ENCODE measurements at places on chromosomes 11 and 22.

DNA sequence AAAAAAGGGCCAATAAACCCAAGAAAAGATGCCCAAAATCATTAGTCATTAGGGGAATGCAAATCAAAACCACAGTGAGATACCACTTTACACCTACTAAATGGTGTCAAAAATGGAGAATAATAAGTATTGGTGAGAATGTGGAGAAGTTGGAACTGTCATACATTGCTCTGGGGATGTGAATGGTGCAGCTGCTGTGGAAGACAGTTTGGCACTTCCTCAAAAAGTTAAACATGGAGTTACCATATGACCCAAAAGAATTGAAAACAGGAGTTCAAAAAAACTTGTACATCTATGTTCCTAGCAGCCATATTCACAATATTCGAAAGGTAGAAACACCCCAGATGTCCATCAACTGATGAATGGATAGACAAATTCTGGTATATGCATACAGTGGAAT, 24.5 kb upstream of the DLAT start:
- no peak for DNase-seq

- no peak for DNase-seq
Measured at GRCh38 chr11:2718817-2719438, 19.1 kb upstream of the KCNQ1OT1 start.

- DNase-seq: no peak
Measured at GRCh38 chr11:24247846-24248245, 249.0 kb upstream of the LUZP2 start.

DNA sequence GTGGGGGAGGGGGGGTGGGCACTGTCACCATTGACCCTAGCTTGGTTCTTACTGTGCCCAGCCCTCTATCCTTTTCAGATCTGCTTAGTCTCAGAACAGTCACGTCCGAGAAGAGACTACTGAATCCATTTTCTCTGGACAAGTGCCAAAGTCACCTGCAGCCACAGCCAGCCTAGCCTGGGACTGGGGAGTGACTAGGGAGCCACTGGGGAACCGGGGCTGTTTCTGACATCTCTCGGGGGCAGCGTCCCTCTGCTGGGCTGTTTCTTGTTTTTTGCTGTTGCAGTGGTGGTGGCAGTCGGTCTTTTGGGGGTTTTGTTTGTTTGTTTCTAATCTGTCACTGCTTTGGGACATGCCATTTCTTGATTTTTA, 8.7 kb downstream of the SLC37A2 start:
- no peak for DNase-seq

GRCh38 chr11:134272381-134273316, 3.5 kb upstream of the GLB1L3 start:
- no peak for DNase-seq

- DNase-seq: no peak
Measured at GRCh38 chr11:123523539-123523938, 93.5 kb downstream of the GRAMD1B start.

DNA sequence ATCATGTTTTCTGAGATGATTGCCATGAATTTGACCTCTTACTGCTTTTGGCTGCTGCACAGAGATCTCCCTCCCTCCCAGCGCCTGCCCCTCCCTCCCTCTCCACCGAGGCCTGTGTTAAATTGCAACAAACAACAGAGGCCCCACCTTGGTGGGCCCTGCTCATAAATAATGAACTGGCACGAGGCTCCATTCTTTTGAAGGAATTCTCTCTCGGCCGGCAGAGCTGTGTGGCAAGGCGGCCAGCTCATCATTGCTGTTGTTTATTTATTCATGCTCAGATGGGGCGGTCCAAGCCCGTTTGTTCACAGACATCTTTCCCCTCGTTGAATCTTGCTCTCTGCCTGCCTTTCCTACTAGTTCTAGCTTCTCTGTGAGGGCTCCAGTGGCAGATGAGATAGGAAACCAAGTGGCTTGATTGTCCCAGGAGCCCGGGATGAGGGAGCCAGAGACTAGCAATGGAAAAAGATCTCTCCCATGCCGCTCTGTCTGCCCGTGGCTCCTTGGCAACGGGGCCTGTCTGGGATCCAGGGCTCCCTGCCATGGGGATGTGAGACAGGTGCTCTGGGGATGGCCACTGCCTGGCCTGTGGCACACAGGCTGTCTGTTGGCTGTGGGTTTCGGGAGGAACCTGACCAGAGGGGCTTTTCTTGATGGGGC, 192.6 kb downstream of the DSCAML1 start:
- no peak for DNase-seq

DNA sequence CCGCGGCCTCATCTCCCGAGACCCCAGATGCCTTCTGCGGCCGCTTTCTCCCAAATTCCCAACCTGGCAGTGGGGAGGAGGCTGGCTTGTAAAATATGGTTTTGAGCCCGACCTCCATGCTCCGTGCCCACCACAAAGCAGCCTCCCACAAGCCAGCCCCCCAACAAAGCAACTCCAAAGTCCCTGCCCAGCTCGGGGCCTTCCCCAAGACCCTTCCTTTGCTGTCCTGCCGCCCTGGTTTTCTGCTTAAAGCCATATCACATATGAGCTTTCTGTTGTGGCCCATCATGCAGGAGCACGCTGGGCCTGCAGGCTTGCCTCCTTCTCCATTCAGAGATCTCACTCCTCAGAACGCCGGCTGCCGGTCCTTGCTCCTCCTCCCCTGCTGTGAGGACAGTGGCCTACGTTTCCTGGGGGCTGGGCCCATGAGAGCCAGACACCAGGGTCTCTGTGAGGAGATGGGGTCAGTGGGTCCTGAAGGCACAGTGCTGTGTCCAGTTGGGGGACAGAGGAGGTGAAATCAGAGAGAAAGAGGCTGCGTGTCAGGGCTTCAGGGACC, 680.0 kb downstream of the BRD1 start:
- DNase-seq: no peak

DNA sequence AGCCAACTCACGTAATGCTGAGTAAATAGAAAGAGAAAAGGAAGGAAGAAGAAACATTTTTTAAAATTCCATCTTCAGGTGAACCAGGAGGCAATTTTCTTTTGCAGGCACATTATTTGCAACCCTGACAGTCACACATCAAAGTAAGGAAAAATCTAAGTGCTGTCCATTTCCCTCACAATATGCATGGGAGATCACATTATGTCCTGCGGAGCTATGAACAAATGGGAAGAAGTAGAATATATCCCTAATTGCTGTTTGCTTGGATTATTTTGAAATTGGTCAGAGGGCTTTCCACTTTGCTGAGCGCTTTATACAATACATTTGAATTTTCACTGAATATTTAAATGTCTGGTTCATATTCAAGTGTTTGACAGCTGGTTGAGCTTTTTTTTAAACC, 133.8 kb upstream of the API5 start:
- no peak for DNase-seq

- no peak for DNase-seq
Measured at GRCh38 chr11:88188932-88189253, 13.7 kb upstream of the RAB38 start.

GRCh38 chr11:21986361-21986760, 206.5 kb upstream of the ANO5 start:
- DNase-seq: no peak

DNA sequence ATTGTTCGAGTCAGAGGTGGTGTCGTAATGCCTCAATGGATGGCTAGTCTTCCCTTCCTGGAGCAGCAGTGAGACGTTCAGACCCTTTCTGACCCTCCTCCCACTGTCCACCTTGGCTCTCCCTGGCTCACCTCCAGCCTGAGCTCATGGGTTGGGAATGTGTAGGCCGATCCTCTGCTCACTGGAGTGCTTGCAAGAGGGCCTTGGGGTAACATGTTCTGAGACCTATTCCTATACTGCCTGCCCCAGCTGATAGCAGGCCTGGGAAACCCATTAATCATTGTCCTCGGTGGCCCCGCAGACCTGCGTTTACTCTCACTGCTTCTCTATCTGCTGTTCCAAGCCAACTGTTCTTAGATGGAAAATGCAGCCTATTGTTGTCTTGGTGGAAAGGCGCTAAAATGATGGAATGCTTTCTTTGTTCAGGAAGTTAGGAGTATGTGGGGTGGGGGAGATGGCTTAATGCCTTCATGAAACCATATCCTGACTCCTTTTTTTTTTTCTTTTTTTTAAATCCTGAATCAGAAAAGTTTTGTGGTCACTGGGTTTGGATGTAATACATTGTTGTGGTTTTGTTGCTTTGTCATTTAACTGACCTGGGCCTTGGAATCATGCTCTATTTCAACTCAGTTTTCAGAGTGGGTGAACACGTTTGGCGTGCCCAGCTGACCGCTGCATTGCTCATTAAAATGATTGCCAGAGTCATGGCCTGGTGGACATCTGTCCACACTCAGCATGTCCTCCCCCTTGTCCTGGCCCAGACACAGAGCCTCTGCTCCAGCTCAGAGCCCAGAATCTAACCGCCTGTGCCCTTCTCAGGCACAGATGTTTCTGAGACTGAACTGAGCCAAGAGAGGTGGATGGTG, 72.5 kb downstream of the MICAL2 start:
- no peak for DNase-seq

GRCh38 chr11:46049325-46049897, 71.8 kb downstream of the PHF21A start:
- no peak for DNase-seq

GRCh38 chr11:2192435-2192834, 20.8 kb upstream of the TH start:
- no peak for DNase-seq

DNA sequence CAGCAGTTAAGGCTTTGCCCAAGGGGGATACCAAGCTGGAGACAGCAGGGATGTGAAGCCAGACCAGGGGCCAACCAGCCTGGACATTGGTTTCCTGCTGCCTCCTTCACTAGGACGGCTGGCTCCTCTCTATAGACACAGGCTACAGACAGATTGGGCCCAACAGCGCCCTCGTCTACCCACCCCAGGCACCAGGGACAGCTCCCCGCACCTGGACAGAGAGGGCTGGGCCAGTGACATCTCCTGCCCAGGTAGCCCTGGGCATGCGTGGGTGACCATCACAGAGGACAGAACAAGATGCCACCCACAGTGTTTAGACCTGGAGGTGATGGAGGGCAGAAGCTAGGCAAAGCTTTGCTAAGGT, 1.2 kb downstream of the DKK3 start:
- DNase-seq: no peak

DNA sequence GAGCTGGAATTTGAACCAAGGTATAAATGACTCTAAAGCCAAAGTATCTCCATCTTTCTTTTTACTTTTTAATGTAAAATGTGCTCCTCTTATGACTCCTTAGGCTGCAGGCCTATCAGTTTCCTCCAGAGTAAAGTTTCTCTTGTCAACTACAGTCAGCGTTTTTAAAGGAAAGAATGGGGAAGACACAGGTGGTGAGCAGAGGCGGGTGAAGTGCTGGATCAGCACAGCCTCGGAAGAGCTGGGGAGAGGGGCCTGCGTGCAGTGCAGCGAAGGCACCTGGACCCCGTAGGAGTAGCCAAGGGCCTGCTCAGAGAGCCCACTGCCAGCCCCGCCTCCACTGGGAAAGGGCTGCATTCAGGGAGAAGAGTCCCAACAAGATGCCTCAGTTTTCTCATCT, 48.8 kb upstream of the ALX4 start:
- DNase-seq: no peak

GRCh38 chr22:30308518-30309230, 18.1 kb downstream of the TBC1D10A start:
- no peak for DNase-seq

DNA sequence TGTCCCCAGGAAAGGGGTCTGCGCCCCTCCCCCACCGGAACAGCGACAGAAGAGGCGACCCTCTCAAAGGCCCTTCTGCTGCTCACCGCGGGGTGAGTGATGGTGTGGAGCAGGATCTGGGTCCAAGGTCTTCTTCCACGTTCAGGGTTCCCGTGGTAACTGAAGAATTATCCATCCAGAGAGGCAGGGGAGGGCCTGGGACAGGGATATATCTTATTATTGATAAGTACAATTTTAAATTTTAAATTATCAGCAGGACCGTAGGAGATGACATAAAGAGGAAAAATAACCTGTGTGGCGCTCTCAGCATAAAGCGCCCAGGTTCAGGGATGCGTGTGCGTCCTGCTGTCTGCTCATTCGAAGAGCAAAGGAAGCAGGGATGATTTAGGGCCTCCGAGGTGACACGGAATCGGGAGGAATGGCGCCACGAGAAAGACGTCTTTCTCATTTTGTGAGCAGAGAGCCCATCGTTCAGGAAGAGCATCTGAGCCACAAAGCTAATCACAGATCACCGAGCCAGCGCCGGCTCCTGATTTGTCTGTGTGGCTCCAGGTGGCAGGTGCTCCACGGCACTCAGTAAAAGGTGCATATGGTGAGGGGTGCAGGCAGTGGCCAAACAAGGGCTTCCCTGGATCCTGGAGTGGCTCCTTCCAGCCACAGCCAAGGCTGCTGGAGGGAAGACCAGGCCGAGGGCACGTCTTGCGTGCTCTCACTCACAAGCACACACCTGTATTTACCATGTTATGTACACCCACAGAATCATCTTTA, 19.3 kb downstream of the KRTAP5-5 start:
- no peak for DNase-seq

GRCh38 chr11:84333221-84333620, 1047.1 kb upstream of the CCDC90B start:
- no peak for DNase-seq

GRCh38 chr22:44862981-44863860, 110.8 kb downstream of the ARHGAP8 start:
- DNase-seq: no peak

GRCh38 chr11:98003606-98004371, 1017.0 kb upstream of the CNTN5 start:
- no peak for DNase-seq

GRCh38 chr11:13040969-13041561, 31.9 kb downstream of the RASSF10 start:
- DNase-seq: no peak

DNA sequence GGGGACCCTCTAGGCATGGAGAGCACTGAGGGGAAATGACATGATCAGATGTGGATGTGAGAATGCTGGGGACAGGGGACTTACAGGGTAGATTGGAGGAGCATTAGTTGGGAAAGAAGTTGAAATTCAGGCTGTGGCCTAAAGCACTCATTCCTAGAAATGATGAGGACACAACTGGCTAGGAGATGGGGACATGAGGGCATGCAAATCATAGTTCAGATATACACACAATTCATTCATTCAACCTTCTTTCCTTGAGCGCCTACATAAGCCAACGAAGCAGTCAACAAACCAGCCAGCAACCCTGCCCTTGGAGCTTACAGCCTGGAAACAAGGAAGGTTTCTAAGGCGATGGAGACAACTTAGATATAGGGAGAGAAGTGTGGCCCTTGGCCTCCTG, 14.2 kb downstream of the CSF2RB start:
- no peak for DNase-seq

DNA sequence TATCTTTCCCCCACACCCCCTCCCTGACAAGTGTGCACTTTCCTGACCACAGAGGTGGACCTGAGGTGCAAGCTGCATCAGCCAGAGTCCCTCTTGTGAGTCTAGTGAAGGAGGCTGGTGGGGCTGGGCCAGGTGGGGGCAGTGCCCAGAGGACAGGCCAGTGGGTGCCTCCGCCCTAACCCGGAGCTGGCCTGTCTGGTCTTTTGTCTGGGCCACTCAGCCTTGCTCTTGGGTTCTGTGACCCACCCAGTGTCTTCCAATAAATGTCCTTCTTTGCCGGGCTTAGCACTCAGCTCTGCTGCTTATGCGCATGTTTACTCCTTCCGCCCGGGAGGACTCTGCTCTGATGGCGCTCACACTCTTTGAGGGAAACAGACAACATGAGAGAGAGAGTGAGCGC, 526.2 kb downstream of the TBC1D22A start:
- DNase-seq: no peak
